CD4-positive, alpha-beta T cell treated with Interleukin-17A for 1 hour (primary cell): ENCODE measurements at places on chromosomes 3 and 15.

DNA sequence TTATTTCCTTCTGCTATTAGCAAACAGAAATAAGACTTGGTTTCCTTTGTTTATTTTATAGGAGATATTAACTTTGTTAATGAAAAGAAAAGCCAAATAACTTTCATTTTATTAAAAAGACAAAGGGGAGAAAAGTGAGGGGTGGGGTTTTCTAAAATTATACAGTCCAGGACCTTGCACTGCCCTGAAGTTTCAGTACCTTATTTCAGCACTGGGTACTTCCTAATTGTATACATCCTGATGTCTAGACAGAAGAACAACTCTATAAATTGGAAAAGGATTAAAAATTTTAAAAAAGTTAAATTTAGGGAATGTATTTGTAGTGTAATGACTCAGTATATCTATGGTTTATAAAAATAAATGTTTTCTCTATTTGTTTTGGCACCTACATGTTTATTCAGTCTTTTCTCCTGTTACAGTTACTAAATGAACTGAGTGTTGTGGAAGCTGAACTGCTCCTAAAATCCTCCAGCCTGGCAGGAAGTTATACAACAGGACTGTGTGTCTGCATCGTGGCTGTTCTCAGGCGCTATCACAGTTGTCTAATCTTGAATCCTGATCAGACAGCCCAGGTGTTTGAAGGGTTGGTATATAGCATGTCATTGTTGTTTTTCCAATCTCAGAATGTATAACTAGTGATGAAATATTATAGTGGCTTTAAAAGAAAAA is 27.6 kb upstream of the P2RY13 start:
- DNase-seq, result no peak

DNA sequence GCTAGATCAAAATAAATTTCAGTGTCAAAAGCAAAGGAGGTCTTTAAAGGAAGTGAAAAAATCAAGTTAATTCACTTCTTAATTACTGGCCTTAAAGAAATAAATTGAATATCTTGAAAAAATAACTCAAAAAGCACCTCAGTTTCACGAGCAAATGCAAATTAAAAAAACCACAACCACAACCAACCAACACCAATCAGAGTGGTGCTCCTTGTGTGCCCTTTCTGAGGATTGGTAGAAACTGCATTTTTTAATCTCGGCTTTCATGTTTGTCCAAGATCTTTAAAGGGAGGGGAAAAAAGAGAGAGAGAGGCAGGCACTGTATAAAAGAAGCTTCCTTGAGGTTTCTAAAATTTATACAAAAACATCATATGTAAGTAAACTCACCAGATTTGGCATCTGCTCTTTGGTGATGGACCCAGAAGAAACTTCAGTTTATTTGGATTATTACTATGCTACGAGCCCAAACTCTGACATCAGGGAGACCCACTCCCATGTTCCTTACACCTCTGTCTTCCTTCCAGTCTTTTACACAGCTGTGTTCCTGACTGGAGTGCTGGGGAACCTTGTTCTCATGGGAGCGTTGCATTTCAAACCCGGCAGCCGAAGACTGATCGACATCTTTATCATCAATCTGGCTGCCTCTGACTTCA is at the start of gene GPR15:
GPR15 (plus strand) TSS at position 357 of the 653 bp plus-strand sequence; CDS start at position 413, 56 bp downstream.
- no peak for DNase-seq

GRCh38 chr15:81407718-81408117 is 33.7 kb upstream of the TMC3 start:
- DNase-seq, result no peak

DNA sequence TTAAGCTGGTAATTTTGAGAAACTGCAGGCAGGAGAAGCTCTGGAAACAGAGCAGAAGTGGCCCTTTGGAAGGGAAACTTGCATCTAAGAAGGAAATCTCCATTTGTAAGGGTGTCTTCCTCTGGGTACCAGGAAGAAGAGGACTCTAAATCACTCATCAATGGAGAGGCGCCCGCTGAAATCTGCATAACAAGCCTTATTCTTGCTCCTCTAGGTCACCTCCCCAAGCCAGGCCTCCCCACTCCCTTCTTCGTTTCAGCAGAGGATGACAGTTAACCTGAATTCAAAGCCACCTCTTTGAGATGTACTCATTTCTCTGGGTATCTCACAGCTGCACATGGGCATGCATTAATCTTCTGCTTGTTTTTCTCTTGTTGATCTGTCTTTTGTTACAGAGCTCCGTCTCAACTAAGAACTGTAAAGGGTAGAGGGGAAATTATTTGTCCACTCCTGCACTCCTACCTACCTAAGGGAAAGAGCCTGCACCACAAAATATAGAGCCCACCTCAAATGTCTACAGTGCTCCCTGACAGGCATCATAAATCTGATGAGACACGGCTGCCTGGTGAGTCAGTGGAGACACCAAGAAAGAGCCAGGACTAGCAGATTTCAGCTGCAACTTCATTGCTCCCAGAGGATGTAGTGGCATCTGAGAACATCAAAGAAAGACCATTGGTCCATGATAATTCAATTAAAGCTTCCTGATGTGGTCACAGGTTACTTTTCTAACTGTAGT is 51.5 kb downstream of the GABRB3 start:
- DNase-seq, result no peak

GRCh38 chr15:51724673-51725072 is 12.8 kb downstream of the LYSMD2 start:
- no peak for DNase-seq

- DNase-seq, result peak; percentile 66
Measured at GRCh38 chr3:187987924-187988323, 166.0 kb upstream of the LPP start.

- DNase-seq, result no peak
Measured at GRCh38 chr3:8607234-8608040, 37.2 kb downstream of the SSUH2 start.

DNA sequence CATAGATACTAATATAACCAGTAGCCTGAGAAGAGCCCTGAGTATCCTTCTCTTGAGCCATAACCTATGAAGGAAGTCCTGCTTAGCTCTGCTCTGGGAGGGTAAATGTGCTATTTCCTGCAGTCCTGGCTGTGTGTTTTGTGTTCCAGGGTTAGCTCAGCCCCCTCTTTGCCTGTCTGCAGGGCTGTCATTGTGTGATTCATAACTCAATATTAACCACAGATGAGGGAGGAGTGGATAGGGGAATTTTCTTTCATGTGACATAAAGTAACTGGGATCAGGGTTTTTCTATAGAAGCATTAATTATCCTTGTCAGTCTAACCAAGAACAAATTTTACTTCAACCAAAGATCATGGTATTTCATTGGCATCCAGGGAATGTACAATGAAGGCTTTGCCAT is 183.3 kb upstream of the ZBTB20 start:
- no peak for DNase-seq

DNA sequence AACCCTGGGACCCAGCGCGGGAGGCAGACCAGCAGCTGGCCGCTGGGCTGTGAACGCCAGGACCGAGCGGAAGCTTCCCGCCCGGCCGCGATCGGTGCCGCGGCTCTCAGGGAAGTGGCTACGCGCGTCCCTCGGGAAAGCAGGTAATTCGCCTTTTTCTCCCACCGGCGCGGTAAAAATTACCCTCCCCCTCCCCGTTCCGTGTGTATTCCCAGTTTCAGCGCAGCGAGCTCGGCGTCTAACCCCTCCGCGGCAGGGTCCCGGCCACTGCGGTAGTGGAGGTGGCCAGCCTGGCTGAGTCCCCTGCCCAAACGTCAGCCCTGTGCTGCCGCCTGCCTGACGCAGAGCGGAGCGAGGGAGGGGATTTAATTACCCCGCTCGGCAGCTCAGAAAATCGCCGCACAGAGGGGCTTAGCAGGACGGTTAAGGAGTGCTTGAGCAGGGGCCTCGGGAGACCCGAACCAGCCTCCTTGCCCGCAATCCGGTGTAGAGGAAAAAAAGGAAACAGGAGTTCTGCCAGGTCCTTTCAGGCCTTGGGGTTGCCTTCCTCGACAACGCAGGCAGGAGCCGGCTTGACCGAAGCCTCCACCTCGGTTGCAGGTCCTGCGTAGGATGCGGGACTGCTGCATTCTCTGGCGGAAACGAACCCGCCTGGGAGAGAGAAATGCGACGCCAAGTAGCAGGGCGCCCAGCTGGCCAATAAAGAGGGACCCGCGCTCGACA is 2.9 kb downstream of the GATA2 start:
- DNase-seq, result no peak

GRCh38 chr3:152266221-152266995 is 2.3 kb upstream of the MBNL1 start:
- no peak for DNase-seq

GRCh38 chr3:71887256-71887655 is 102.3 kb upstream of the PROK2 start:
- DNase-seq, result no peak

GRCh38 chr15:85583442-85583841 is 203.0 kb downstream of the AKAP13 start:
- peak; percentile 42 for DNase-seq

DNA sequence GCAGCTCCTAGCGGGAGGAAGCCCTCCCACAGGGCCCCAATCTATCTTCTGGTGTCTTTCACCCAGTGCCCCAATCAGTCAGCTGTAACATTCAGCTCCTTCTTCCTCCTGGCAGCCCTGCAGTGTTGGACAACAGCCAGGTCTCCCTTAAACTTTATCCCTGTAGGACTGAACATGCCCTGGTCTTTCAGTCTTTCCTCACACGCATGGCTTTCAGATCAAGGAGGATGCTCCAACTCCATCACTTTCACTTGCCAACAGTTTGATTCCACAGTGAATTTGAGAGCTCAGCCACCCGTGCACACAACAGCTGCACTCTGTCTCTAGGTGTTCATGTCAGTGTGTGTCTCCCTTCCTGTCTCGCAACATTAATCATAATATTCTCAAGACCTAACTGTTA is 28.5 kb upstream of the LRRC34 start:
- no peak for DNase-seq

- peak; percentile 36 for DNase-seq
Measured at GRCh38 chr15:44535523-44536301, 1.2 kb upstream of the EIF3J start.

DNA sequence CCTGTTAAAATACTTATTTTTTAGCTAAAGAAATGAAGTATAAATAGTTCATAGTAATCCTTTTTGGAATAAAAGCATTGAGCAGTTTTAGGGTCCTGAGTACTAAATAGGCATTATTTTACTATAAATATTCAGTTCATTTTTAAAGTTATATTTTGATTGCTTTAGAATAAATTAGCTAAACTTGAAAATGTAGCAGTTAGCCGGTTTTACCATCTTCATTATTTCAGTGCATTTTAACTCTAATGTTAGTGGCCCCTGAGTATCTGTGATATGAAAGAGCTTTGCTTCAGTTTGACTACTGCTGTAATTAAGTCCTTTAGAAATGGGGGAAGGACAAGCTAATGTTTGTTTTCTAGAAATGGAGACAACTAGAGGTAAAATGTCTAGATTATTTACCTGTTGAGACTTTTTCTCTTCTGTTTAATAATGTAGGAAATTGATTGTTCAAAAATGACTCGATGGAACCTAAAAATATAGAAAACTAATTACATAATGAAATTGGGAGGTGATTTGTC is 3.6 kb downstream of the SMC4 start:
- DNase-seq, result no peak

DNA sequence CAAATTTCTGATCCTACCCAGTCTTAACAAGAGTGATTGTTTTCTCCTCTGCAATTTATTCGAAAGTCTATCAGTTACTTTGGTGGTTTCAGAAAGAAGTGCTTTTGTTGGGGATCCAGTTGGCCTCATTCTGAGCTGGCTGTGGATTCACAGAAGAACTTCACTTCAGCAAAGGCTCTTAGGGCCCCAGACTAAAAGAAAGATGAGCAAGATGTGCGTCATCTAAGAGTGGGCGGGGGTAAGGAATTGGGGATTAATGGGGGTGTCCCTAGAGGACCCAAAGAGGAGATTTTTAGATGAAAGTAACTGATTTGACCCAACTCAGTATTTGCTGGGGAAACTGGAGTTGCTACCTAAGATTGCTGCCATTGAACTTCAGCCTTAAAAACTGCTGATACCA is 63.9 kb upstream of the TSEN2 start:
- DNase-seq, result no peak

DNA sequence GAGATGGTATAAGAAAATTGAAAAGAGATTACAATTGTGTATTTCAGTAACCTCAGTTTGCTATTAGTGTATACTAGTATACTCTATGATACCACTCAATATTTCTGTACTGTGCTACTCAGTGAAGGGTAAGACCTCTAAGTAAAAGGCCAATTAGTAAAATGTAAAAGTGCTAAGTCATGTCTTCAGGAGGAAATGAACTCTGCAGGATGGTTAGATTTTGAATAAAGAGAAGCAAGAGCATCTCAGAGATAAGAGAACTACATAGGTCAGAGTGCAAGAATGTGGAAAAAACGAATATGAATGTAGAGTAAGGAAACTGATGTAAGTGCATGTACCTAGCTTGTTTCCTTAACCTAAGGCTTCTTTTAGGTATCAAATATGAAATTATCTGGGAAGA is 796.6 kb upstream of the GBE1 start:
- no peak for DNase-seq

GRCh38 chr15:32861761-32862160 is 144.0 kb downstream of the GREM1 start:
- DNase-seq, result no peak

- no peak for DNase-seq
Measured at GRCh38 chr15:22866079-22866478, 27.6 kb downstream of the NIPA2 start.

- no peak for DNase-seq
Measured at GRCh38 chr3:148708409-148708808, 10.7 kb downstream of the AGTR1 start.

- no peak for DNase-seq
Measured at GRCh38 chr3:141900343-141900742, 23.9 kb downstream of the ATP1B3 start.

DNA sequence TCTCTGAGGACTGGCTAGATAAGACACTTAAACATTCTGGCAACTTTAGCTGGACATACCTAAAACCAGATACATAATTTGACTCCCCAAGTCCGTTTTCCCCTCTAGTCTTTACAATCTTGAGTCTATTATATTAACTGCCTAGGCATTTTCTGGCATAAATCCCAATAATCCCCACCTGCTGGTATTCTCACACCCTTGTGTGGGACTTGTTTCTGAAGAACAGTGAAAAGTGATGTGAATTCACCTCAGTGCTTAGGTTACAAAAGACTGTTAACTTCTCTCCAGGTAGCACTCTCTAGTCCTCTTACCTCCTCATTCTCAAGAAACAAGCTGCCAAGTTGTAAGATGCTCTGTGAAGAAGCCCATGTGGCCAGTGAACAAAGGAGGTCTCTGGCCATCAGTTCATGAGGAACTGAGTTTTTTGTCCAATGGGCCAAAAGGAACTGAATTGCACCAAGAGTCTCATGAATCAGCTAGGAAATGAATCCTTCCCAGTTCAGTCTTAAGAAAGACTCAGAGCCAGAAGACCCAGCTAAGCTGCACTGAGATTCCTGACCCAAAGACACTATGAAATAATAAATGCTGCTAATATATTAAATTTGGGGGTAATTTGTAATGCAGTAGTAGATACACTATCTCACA is 4.1 kb downstream of the OSBPL11 start:
- DNase-seq, result no peak

DNA sequence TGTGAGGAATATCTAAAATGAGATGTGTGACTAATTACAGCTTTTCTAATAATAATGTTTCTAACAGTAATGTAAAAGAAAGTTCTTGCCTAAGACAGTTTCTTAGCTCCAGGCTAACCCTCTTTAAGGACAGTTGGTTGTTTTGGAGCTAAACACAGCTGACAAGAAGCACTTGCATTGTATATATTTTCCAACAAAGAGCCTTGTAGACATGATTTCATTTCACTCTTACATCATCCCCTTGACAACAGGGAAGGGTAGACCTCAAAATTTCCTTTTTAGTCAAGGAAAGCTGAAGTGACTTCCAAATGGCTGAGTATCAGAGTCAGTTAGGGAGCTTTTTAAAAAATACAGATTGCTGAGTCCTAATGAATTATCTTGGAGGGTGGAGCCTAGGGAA is 4.1 kb downstream of the ARID3B start:
- no peak for DNase-seq

- DNase-seq, result no peak
Measured at GRCh38 chr3:61960976-61961375, 399.6 kb downstream of the PTPRG start.
